Fibroblast of mammary gland (primary cell): ENCODE measurements at places on chromosomes 4 and X.

DNA sequence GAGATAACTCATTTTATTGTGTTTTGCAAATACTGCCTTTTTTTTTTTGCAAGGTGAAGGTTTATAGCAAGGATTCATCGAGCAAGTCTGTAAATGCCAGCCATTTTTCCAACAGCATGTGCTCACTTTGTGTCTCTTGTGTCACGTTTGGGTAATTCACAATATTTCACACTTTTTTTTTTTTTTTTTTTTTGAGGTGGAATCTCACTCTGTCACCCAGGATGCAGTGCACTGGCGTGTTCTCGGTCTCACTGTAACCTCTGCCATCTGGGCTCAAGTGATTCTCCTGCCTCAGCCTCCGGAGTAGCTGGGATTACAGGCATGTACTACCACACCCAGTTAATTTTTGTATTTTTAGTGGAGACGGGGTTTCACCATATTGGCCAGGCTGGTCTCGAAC, 1.9 kb downstream of the RNF4 start:
- DNase-seq, result no peak

DNA sequence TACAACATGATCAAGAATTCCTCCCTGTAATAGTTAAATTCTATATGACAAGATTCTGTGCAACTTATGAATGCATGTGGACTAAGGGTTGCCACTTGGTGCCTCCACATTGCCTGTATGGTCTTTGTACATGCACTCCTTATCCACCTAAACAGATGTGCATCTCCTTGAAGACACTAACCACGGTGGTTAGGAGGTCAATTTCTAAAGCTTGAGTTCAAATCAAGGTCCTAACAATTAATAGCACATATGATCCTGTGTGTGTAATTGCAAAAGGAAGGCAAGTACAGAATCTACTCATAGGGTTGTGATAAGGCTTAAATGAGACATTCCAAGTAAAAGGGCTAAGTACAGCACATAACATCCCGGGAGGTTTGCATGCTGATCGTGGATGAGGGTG, 1.5 kb upstream of the IL21 start:
- DNase-seq, result no peak

DNA sequence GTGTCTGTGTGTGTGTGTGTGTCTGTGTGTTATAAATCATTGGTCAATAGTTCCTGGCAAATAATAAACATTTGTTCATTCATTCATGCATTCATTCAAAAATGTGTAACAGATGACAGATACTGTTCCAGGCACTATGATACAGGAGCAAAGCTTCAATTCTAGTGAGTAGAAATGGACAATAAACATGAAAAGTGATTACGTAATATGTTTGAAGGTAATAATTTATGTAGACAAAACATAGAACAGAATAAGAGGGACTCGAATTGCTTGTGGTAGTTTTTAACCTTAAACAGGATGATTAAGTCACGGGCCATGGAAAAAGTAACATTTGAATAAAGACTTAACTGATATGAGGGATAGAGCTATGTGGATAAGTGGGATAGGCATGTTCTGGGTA, 90.1 kb upstream of the MAGEC2 start:
- DNase-seq, result no peak

- DNase-seq, result no peak
These were observed 97.4 kb downstream of the DCTD start for GRCh38 chr4:182819751-182820150.

DNA sequence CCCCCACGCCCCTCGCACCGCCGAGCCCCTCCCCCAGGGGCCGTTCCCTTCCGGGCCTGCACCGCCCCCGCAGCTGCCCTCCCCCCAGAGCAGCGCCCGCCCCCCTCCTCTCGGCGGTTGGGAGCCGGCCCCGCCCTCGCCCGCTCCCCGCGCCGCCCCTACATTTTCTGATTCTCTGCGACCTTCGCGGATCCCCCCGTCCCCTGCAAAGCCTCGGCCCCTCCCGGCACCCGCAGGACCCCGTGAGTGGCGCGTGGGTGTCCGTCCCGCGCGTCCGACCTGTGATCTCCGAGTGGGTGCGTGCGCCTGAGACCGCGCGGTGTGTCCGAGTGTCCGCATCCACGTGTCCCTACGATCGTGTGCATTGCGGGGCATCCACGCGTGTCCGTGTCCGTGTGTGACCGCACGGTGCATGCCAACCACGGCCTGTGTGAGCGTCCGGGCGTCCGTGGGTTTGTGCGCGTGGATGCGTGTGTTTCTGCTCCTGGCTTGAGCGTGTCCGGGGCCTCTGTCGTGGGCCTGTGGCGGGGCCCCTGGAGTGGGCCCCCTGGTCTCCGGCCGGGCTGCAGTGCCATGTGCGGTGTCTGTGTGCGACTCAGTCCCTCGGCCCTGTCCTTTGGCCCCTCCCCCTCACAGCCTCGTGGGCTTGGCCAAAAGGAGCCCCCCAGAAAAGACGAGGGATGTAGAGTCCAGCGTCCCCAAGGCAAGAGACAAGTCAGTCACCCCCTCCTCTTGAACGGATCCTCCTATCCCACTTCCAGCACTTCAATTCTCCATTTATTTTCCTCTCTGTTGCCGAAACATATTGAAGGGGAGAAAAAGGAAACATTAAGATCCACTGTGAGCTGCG, 8.8 kb upstream of the NKX1-1 start:
- no peak for DNase-seq

- no peak for DNase-seq
These were observed 34.0 kb upstream of the BCOR start for GRCh38 chrX:40131654-40132337.

DNA sequence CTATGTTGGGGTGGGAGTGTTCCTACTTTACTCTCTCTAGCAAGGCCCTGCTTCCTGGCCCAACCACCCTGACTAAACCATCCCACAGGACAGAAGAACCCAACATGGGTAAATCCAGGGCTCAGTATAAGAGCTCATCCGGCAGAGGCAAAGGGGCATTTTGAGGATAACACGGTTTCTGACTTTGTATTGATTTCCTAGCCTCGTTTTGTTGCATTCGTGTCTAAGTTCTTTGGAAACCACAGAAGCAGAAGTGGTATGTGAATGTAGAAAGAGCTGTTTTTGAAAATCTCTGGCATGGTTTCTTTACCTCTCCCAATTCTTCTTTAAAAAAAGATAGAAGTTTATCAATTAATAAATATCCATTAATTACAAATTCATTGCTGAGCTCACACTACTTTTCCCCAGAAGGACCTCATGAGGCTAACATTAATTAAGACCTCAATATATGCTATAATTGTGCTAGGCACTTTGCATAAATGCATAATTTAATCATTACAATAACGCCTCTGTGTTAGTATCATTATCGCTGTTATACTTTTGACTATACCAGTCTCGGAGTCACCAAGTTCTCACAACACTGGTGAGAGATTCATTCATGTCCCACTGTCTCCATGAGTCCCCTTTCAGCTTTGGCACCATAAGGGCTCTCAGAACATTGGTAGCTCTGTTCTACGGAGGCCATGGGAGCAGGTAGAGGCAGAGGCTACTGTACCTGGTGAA, 5.8 kb upstream of the CLNK start:
- DNase-seq, result no peak

GRCh38 chr4:169412046-169412445, 141.3 kb upstream of the SH3RF1 start:
- no peak for DNase-seq
